ENCODE measurements at places on chromosomes 3 and 15. TPM values are rescaled to one million over a fixed set of nuclear protein-coding genes. Genes with fewer than 3 reads are reported as not detected.

SI gene
- total RNA-seq, result not detected

C3orf80 gene
- total RNA-seq, result 0.23 TPM

MESP2 gene
- not detected for total RNA-seq

SLC4A7 gene
- 57.5 TPM for total RNA-seq

PRR20G gene
- not detected for total RNA-seq

AMIGO3 gene
- 1.2 TPM for total RNA-seq

ZPLD1 gene
- total RNA-seq, result not detected

ROPN1 gene
- not detected for total RNA-seq

UNC13C gene
- not detected for total RNA-seq

ADIPOQ gene
- not detected for total RNA-seq

TMEM39A gene
- 35.2 TPM for total RNA-seq

SKOR1 gene
- total RNA-seq, result 0.19 TPM

ACTRT3 gene
- 0.49 TPM for total RNA-seq

GRK7 gene
- not detected for total RNA-seq

LCTL gene
- not detected for total RNA-seq

Data from activated CD8-positive, alpha-beta memory T cell treated with anti-CD3 and anti-CD28 coated beads, Interleukin-2, amount 10 ng/mL, durations not matched to agents 7 days and 5 days (primary cell).